ENCODE measurements at places on chromosomes 6 and 20.
A peak's percentile ranks its signal among the peaks of the same experiment; 100 is the strongest.

DNA sequence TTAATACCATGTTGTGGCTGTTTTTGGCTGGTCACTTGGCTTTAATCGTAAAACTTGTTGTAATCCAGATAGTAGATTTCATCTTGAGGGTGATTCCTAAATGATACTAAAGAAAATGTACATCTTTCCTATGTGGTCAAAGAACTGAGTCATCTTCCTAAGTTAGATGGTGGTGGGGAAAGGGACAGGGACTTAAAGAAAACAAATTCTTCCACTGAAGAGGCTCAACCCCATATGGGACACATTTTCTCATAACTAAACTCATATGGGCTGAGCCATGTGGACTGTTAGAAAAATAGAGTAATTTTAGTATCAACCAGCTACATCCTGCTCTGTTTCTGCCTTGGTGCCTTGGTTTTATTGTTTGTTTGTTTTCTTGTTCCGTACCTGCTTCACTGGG, 155.8 kb downstream of the TSHZ2 start:
- DNase-seq: no peak

DNA sequence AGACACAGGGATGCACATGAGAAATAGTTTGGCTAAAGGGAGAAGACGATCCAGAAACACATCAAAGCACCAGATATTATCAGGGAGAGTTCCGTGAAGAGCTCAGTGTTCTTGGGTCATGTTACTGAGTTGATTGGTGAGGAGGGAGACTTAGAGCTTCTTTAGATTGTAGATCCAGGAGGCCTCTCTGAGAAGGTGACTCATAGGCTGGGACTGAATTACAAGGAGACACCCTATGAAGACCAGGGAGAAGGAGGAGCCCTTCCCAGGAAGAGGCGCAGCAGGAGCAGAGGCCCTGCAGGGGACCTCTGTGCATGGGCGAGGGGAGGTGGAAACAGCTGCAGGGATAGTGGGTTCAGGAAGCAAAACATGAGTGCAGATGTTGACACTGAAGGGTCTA, 196.5 kb downstream of the SLC24A3 start:
- no peak for DNase-seq

- peak; percentile 51 for DNase-seq
These were observed 80.3 kb upstream of the HTR1E start for GRCh38 chr6:86856937-86857563.

GRCh38 chr6:73742433-73742832, 46.4 kb downstream of the CD109 start:
- DNase-seq: no peak

- no peak for DNase-seq
These were observed 3.9 kb downstream of the SYTL3 start for GRCh38 chr6:158653577-158654354.

DNA sequence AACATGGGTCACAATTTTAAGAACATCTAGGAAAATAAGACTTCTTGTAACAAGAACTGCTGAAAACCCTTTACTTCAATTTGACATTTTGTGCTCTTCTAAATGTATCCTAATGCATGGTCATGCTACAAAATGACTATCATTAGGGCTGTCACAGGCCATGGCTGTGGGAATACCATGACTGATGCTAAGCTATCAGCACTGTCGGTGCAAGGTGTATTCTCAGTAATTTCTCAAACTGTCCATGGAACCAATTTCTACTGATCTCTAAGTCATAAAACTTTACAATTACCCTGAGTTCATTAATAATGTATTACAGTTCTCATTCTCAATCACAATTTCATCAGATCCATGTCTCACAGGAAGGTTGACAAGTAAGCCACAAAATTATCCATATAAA, 625.3 kb downstream of the EYS start:
- DNase-seq: no peak

DNA sequence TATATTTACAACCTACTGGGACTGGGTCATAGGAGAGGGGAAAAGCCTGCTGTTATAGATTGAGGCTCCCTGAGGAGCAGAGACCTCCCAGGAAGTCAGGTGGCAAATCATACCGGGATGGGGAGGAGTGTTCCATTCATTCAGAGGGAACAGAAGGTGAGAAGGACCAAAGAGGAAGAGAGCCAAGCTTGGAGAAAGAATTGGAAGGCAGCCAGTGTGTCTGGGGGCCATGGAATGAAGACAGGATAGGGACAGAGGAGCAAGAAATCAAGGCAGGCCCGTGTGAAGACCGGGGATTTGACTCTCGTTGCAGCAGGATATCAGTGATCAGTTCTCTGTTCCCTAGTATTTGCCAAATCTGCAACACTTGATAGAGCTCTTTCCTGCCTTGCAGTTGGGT, 5.7 kb upstream of the ZNF217 start:
- DNase-seq: no peak

GRCh38 chr20:1376408-1377270, 16.2 kb downstream of the FKBP1A start:
- no peak for DNase-seq

GRCh38 chr20:45502561-45502960, 12.9 kb downstream of the SPINT3 start:
- DNase-seq: no peak

GRCh38 chr6:24743265-24743943, 24.4 kb upstream of the C6orf62 start:
- DNase-seq: no peak

- DNase-seq: no peak
These were observed 54.4 kb upstream of the RNF24 start for GRCh38 chr20:4069751-4070150.

DNA sequence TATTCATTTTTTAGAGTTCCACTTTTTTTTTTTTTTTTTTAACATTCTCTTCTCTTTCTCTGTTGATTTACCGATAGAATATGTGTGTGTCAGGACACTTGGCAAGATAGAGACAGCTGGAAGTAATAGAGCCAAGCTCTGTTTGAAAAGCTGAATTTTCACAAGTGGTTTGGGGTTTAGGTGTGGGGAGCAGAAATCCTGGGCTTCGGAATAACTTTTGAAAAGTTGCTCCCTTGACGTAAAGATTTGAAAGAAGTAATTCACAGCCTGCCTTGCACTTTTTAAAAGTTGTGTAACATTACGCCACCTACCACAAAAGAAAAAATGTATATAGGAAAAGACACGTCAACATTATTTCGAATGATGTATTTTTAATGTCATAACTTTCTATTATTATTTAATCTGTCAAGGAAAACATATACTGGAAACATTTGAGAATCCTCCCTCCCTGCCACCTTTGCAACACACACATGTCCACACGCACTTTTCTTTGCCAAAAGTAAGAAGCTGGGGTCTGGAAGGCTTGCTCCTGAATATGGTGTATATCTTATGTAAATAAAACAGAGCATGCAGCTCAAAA, 917.9 kb downstream of the KIF16B start:
- no peak for DNase-seq

DNA sequence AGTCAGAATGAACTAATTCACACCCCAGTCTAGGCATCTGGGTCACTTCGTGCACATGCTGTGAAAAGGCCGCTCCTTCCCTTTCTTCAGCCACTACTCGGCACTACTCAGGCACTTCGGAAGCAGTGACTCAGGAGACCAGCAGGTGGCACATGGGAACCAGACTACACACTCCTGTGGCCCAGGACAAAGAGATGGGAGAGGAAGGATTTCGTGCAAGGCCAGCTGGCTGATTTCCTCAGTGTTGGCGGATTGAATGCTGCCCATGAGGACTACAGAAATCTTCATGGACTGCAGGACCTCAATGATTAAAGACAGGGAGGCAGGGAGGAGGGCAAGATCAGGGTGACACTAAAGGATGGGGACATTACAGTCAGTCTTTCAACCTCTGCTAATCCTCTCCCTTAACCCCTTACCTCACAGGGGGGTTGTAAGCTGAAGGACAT, 117.8 kb upstream of the SPACA1 start:
- peak; percentile 85 for DNase-seq

- DNase-seq: no peak
These were observed 116.8 kb downstream of the VEGFA start for GRCh38 chr6:43886717-43887339.

DNA sequence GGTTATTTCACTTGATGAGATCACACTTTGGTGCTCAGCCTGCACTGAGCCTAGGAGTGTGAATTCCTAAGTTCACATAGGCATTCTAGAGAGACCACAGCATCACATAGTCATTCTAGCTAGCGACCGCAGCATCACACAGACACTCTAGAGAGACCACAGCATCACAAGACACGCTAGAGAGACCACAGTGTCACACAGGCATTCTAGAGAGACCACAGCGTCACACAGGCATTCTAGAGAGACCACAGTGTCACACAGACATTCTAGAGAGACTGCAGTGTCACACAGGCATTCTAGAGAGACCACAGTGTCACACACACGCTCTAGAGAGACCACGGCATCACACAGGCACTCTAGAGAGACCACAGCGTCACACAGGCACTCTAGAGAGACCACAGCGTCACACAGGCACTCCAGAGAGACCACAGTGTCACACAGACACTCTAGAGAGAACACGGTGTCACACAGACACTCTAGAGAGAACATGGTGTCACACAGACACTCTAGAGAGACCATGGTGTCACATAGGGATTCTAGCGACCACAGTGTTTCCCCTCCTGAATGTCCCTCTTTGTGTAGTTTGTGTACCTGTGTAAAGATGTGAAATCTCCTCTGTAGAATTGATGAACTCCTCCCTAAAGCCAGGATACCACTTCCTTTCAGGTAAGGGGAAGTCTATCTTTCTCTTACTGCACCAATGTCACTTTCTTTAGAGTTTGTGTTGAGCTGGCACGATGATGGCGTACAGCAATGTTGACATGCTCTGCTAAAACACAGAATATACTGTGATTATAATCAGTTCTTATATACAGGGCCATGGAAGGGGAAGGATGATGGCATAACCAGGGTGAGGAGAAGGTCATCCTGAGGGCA, 169.4 kb downstream of the ZDHHC14 start:
- no peak for DNase-seq

GRCh38 chr6:98601716-98602115, 232.7 kb upstream of the POU3F2 start:
- no peak for DNase-seq

- no peak for DNase-seq
These were observed 32.1 kb downstream of the TGM2 start for GRCh38 chr20:38132910-38133501.

DNA sequence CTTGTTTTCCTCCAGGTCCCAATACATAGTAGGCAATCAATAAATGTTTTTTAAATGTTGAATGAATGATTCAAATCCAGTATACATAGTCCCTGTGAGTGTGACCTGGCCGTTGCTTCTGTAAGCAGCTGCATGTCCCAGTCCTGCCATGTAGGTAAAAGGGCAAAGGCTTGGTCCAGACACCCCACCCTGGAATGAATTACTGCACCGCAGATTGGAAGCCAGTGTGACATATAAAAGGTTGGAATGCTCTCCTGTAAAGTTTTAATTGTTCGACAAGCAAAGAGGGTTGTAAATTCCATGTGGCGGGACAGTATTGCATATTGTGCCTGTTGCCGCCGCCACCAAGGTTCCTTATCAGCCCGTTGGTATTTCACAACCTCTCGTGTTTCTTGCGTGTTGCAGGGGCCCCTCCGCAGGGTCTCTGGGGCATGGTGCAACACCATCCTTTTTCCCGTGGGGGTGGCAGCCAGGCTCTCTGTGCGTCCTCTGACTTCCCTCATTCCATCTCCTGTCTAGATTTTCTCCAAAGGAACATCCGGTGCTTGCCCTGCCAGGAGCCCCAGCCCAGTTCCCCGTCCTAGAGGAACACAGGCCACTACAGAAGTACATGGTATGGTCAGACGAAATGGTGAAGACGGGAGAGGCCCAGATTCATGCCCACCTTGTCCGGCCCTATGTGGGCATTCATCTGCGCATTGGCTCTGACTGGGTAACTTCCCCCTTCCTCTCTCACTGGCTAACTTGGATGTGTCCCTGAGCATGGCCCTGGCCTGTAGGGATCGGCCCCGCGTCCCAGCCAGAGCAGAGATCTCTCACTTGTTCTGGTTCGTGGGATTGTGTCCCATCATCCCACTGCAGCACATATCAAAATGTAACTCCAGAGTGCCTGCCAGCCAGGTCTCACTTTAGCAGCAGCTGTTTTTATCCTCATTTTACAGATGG, 20.3 kb downstream of the POFUT1 start:
- DNase-seq: no peak

- no peak for DNase-seq
These were observed 93.0 kb upstream of the KCNK16 start for GRCh38 chr6:39415482-39415881.

DNA sequence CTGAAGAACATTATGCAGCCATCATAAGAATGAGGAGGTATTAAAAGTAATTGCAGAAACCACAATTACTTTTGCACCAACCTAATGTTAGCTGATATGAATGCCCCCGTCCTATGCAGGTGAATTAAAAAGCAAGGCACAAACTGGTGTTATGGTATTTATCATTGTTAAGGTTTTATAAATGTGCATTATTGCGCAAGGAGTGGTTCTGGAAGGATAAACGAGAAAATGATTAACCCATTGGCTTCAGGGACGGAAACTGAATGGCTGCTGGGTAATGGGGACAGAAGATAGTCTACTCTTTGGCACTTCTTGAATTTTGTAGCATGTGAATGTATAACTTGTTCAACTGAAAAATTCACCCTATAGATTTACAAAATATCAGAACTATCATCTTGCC, 148.6 kb upstream of the SALL4 start:
- no peak for DNase-seq

DNA sequence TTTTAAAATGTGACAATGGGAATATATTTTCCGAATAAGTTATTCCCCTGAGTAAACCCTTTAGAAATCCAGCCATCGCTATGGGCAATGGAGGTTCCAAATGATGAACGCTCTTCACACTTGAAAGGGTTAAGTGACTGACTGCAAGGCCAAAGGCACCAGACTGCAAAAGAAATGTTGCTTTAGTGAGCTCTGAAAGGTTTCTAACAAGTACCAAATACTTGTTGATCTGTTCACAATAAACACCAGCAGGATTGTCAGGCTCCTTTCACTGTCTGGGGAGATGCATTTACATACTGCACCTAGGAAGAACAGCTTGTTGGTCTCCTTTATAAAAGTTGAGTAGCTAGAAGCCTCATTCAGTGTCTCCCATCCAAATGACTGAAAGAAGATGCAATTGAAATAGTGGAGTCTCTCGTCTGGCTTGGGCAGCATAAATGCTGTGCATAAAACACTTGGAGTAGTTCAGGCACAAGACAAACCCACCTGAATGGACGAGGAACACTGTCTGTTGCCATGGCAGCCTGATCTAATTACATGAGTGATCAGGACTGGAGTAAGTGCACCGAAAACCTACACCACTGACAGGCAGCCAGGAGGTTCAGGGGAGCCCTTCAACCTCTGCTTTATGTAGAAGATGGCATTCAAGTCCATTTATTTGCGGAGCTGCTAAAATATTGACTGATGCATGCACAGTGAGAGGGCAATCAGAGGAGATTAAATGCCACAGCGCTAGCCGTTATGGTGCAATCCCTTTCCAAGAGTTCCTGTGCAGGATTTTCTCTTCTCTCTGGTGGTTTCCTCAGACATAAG, 2.9 kb downstream of the ATXN1 start:
- no peak for DNase-seq

GRCh38 chr6:84766118-84766798, 1.9 kb upstream of the TBX18 start:
- DNase-seq: peak; percentile 41

- no peak for DNase-seq
These were observed 65.2 kb downstream of the GCNT2 start for GRCh38 chr6:10586302-10586701.
